Stimulated activated CD4-positive, alpha-beta T cell treated with anti-CD3 and anti-CD28 coated beads, Interleukin-12 subunit alpha, Interleukin-12 subunit beta, amount 100 ng/mL, for 4 hours (primary cell): ENCODE measurements at places on chromosomes 1 and 21.

- DNase-seq = no peak
Measured at GRCh38 chr21:18545908-18546307, 142.3 kb upstream of the TMPRSS15 start.

- no peak for DNase-seq
Measured at GRCh38 chr1:177170756-177171535, at the start of gene BRINP2. TSS of gene BRINP2 (plus strand) at chr1:177170958. CDS start at chr1:177229877, 58,919 bp downstream.

GRCh38 chr1:30514137-30514654 is 209.2 kb downstream of the MATN1 start:
- no peak for DNase-seq

- DNase-seq = no peak
Measured at GRCh38 chr1:8374356-8374755, 56.4 kb downstream of the SLC45A1 start.
